DMS153 (cell line): ENCODE measurements at places on chromosomes 7 and 10.

- no peak for DNase-seq
Observed at GRCh38 chr7:29269935-29270334, 75.4 kb downstream of the CHN2 start.

DNA sequence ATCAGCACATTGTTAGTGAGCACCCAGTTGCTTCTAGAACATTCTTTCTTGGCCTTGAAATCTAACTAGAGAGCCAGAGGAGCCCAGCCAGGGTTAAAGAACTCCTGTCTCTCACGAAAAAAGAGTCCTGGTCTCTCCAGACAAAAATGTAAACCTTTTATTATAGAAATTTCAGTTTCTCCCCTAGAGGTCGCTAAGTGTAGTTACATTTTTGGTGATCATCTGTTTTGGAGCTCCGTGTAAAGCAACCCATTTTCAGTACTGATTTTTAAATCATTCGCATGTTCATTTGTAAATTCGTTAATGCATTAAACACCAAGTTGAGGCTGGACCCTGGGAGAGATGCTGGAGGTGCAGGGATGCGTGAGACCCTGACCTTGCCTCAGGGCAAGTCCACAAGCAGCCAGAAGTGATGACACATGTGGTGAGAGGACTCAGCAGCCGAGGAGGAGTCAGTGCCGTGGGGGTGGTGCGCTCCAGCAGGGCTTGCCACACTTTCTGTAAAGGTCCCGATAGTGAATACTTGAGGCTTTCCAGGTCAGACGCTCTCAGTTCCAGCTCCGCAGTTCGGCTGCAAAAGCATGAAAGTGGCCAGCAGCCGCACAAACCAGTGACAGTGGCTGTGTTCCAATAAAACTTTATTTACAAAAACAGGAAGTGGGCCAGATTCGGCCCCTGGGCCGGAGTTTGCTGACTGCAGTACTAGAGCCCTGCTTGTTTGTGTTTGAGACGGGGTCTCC lies 578.6 kb upstream of the FOXK1 start:
- DNase-seq: no peak

GRCh38 chr10:111175787-111176186 lies 99.0 kb downstream of the ADRA2A start:
- DNase-seq: no peak

GRCh38 chr7:135644154-135644553 lies 18.2 kb upstream of the STMP1 start:
- DNase-seq: no peak

DNA sequence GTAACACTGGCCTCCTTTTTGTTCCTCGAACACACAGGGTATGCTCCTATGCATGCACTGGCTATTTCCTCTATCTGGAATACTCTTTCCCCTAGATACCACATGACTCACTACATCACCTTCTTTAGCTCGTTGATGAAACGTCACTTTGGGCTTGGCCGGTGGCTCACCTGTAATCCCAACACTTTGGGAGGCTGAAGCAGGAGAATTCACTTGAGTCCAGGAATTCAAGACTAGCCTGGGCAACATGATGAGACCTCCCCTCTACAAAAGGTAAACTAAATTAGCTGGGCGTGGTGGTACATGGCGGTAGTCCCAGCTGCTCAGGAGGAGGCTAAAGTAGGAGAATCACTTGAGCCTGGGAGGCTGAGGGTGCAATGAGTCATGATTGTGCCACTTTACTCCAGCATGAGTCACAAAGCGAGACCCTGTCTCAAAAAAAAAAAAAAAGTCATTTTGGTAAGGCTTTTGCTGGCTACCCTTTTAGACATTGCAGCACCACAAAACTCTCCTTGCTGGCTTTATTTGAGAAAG lies 14.5 kb downstream of the ANKIB1 start:
- DNase-seq: no peak

GRCh38 chr7:26670841-26671240 lies 193.5 kb downstream of the SKAP2 start:
- no peak for DNase-seq

GRCh38 chr10:77580482-77580881 lies 57.1 kb downstream of the KCNMA1 start:
- no peak for DNase-seq

DNA sequence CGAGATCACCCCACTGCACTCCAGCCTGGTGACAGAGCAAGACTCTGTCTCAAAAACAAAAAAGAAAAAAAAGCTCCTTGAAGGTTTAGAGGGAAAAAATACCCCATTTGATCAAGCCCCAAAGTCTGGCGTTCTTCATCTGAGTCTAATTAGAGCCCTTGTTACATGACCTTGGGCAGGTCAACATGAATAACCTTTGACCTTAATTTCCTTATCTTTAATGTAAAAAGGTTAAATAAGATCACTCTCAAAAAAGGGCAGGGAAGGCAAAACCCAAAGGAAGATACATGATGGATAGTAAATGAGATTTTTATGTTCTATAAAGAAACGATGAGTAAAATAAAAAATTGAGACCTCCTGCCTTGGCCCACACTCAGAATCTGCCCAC lies 40.3 kb downstream of the SLC37A3 start:
- DNase-seq: no peak

- no peak for DNase-seq
Observed at GRCh38 chr10:55740110-55740509, 620.9 kb downstream of the ZWINT start.

DNA sequence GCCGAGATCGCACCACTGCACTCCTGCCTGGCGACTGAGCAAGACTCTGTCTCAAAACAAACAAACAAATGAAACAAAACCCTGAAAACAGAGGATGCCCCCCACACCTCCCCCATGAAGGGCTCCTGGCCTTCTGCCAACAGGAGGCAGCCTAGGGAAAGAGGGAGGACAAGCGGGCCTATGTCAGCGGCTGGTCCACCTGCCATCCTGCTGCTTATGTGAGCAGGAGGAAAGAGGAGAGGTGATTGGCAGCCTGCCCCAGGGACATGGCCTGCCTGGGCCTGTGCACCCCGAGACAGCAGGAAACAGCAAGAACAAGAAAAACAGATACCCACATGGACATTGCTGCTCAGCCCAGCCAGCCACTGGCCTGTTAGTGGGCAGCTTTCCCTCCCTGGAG lies 9.1 kb upstream of the ZNF316 start:
- DNase-seq: peak; percentile 33

- DNase-seq: peak; percentile 80
Observed at GRCh38 chr7:69845721-69846495, 247.6 kb downstream of the AUTS2 start.

DNA sequence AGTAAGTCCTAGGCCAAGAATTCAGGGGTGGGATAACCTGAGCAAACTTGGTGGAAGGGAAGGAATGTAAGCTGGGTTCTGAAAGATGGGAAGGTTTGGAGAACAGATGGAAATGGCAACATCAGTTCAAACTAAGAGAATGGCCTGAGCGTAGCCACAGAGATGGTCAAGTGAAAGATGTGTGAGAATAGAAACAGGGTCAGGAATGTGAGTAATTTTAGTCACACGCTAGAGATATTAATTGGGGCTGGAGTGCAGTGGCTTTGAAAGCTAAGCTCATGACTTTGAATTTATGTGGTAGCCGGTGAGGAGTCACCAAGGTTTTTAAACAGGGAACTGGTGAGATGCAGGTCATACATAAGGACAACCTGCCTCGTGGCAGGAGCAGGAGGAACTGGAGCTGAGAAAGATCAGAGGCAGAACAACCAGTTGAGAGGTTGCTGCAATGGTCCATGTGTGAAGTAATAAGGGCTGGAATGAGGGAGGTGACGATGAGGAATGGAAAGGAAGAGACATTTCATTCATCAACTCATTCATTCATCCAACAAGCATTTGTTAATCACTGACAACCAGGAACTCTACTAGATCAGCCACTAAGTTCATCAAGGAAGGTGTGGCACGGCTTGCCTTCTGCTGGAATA lies 12.9 kb upstream of the SORBS1 start:
- no peak for DNase-seq

GRCh38 chr10:17649836-17650235 lies 5.9 kb downstream of the STAM start:
- no peak for DNase-seq

DNA sequence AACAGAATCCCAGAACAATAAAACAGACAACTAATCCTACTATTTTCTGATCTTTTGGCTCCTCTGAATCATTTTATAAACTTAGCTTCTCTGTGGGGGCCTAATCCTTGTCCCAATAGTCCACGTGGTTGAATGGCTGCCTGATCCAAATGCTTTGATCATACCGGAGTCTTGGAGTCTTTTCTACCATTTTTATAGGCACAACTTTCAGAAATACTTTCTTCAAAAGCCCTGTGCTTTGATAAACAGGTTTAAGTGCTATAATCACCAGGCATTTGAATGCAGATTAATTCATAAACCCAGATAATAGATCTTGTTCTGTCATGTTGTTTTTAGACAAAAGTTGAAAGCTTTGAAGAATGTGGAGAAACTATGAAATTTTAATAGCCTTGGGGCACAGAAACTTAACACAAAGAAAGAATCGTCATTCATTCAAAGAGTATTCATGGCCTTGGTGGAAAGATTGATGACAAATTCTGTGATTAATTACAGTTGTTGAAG lies 163.7 kb downstream of the AHR start:
- DNase-seq: no peak

- DNase-seq: no peak
Observed at GRCh38 chr7:131527456-131527855, 29.0 kb downstream of the PODXL start.

- no peak for DNase-seq
Observed at GRCh38 chr7:7698930-7699329, 19.5 kb downstream of the RPA3 start.

- no peak for DNase-seq
Observed at GRCh38 chr10:116160271-116160670, 112.7 kb downstream of the GFRA1 start.

- no peak for DNase-seq
Observed at GRCh38 chr7:73894733-73895551, 34.0 kb downstream of the TMEM270 start.

- DNase-seq: no peak
Observed at GRCh38 chr10:86341361-86341811, 25.2 kb downstream of the GRID1 start.

GRCh38 chr10:70885931-70886903 lies 2.1 kb downstream of the PCBD1 start:
- DNase-seq: no peak

DNA sequence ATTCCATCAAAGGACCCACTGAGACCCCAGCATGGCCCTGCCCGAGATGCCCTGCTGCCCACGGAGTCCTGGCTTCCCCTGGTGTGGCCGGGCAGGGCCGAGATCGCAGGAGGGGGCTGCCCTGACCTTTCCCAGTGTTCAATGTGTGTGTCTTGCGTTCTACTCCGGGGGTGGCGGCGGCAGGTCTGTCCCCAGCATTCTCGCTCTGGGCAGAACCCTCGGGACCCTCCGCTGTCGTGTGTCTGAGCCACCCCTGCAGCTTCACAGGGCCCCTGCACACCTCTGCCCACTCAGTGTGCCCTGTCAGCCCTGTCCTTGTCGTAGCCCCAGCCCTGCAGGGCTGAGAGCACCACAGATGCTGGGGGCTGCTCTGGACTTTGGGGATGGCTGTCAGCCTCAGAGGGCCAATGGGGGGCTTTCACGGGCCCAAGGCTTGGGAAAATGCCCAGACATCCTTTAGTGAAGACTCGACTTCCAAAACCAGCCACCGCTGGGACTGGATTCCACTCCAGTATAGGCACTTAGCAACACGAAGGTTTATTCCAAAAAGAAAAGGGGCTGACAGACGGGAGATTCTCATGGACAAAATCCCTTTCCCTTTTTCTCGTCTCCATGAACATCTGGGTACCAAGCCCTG lies 30.0 kb upstream of the KNDC1 start:
- no peak for DNase-seq

- no peak for DNase-seq
Observed at GRCh38 chr7:39910108-39910869, 39.8 kb upstream of the CDK13 start.

- no peak for DNase-seq
Observed at GRCh38 chr7:156000601-156001396, 188.5 kb upstream of the SHH start.

- DNase-seq: no peak
Observed at GRCh38 chr7:30280631-30281030, 3.8 kb upstream of the ZNRF2 start.

DNA sequence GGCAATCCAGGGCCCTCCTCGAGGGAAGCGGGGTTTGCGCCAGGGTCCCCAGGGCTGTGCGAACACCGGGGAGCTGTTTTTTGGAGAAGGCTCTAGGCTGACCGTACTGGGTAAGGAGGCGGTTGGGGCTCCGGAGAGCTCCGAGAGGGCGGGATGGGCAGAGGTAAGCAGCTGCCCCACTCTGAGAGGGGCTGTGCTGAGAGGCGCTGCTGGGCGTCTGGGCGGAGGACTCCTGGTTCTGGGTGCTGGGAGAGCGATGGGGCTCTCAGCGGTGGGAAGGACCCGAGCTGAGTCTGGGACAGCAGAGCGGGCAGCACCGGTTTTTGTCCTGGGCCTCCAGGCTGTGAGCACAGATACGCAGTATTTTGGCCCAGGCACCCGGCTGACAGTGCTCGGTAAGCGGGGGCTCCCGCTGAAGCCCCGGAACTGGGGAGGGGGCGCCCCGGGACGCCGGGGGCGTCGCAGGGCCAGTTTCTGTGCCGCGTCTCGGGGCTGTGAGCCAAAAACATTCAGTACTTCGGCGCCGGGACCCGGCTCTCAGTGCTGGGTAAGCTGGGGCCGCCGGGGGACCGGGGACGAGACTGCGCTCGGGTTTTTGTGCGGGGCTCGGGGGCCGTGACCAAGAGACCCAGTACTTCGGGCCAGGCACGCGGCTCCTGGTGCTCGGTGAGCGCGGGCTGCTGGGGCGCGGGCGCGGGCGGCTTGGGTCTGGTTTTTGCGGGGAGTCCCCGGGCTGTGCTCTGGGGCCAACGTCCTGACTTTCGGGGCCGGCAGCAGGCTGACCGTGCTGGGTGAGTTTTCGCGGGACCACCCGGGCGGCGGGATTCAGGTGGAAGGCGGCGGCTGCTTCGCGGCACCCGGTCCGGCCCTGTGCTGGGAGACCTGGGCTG lies 26.0 kb downstream of the PRSS2 start:
- DNase-seq: no peak

DNA sequence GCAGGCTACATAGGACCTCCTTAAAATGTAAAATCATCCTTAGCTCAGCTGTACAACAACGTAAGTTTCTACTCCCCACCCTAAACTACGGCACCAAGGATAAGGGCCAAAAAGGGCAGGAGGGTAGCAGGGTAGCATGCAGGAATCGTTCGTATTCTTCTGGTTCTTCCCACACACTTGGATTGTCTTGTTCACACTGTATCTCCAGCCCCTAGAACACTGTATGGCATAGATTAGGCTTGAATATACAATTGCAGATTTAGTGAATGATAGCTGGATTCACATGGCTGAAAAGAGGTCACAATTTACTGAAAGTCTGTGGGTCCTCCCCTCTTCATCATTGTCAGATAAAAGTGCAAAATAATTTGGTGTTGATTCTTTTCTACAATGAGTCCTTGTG lies 28.2 kb upstream of the PRKAR2B start:
- no peak for DNase-seq

DNA sequence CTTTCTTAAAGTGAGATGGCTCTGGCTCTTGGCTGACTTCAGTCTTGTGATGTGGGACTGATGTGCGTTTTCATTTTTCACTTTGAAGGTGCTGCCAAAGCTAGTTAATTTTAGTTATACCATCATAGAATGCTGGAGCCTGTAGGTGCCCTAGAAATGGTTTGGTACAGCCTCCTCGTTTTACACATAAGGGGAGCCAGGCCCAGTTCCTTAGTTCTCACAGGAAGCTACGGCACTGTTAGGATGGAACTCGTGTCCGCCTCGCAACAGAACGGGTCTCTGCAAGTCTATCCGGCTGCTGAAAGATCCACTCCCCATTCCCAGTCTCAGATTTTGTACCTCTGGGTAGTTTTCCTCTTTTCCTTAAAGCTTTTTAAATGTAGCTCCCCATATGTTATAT lies 173.2 kb upstream of the PRPS1L1 start:
- no peak for DNase-seq
